T-helper 17 cell (primary cell): ENCODE measurements at places on chromosomes 12 and 14. TPM values are rescaled to one million over a fixed set of nuclear protein-coding genes. Genes with fewer than 3 reads are reported as not detected.

DNA sequence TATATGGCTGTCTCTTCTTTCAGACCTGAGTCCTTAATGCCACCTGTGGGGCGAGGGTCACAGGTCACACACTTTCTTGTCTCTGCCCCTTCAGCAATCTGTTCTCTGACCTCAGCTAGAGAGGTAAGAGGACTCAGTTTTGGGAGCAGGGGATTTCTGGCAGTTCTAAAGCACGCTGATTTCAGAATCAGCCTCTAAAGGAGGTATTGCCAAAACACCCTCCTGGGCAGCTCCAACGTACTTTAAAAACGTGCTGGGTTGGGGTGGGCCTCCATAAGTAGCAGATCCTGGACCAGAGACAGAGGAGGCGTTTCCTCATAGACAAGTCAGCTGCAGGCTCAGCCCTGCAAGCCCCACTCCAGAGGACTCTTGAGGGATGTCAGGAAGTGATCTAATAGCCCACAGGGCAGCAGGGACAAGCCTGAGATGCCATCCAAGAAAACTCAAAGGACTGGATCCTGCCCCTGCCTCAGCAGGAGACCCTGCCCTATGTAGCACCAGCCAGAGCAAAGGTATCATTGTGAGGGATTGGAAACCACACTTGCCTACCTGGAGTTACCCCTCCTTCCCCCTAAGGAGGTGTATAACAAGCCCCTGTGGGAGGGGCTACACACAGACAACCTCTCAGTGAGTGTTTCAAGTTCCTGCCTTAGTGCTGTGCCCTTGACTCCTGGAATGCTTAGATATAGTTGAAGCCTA is 8.5 kb downstream of the CTDSP2 start:
- H3K36me3 ChIP-seq = no peaks in the 10 kb centered on the region
- peaks cover 90% of the 10 kb centered on the region for H3K4me1 ChIP-seq
- H3K27ac ChIP-seq = peak overlapping the region; percentile 98
- DNase-seq = no peak

DNA sequence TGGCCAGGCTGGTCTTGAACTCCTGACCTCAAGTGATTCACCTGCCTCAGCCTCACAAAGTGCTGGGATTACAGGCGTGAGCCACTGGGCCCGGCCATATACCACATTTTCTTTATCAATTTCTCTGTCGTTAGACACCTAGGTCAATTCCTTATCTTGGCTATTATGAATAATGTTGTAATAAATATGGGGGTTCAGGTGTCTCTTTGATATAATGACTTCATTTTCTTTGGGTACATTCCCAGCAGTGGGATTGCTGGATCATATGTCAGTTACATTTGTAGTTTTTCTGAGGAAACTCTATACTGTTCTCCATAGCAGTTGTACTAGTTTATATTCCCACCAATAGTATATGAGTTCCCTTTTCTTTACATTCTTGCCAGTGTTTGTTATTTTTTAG is 67.8 kb upstream of the DDHD1 start:
- H3K27ac ChIP-seq = peak overlapping the region; percentile 67
- no peaks in the 10 kb centered on the region for H3K27me3 ChIP-seq
- no peaks in the 10 kb centered on the region for H3K36me3 ChIP-seq

DNA sequence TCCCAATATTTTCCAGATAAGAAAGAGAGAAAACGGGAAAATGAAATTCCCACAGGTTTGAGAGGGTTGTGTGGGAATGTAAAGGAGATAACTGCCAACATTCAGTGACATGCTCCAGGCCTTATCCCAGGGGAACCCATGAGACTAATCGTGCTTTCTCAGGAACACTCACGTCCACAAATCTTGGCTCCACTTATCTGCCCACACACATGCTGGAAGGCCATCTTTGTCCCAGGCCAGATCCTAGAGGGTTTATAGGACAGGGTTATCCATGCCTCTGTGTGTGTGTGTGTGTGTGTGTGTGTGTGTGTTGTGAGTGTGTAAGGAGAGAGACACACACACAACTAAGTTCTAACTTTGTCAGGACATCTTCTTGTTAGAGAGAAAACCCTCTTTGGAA is 182.2 kb upstream of the E2F7 start:
- no peaks in the 10 kb centered on the region for H3K27me3 ChIP-seq
- no peaks in the 10 kb centered on the region for H3K36me3 ChIP-seq
- no peaks in the 10 kb centered on the region for H3K4me1 ChIP-seq
- no peak overlapping the region for H3K27ac ChIP-seq

GRCh38 chr12:2689393-2689792 is 105.4 kb upstream of the FKBP4 start:
- peak overlapping the region; percentile 97 for H3K4me3 ChIP-seq
- H3K4me1 ChIP-seq = peaks cover 29% of the 10 kb centered on the region
- no peak overlapping the region for H3K27ac ChIP-seq
- peaks cover 2% of the 10 kb centered on the region for H3K27me3 ChIP-seq

- no peak for DNase-seq
- no peak overlapping the region for H3K4me3 ChIP-seq
- H3K36me3 ChIP-seq = peaks cover 2% of the 10 kb centered on the region
- H3K4me1 ChIP-seq = no peaks in the 10 kb centered on the region
- no peaks in the 10 kb centered on the region for H3K27me3 ChIP-seq
These were observed 330.4 kb downstream of the MED13L start for GRCh38 chr12:115946867-115947695.

- H3K27me3 ChIP-seq = peaks cover 35% of the 10 kb centered on the region
- DNase-seq = no peak
- H3K36me3 ChIP-seq = no peaks in the 10 kb centered on the region
These were observed 41.2 kb upstream of the C12orf75 start for GRCh38 chr12:105289114-105289904.

- no peaks in the 10 kb centered on the region for H3K4me1 ChIP-seq
- no peak for DNase-seq
- H3K27ac ChIP-seq = no peak overlapping the region
- no peak overlapping the region for H3K4me3 ChIP-seq
- peaks cover 14% of the 10 kb centered on the region for H3K27me3 ChIP-seq
These were observed 170.0 kb downstream of the KLHL28 start for GRCh38 chr14:44791730-44792129.

DNA sequence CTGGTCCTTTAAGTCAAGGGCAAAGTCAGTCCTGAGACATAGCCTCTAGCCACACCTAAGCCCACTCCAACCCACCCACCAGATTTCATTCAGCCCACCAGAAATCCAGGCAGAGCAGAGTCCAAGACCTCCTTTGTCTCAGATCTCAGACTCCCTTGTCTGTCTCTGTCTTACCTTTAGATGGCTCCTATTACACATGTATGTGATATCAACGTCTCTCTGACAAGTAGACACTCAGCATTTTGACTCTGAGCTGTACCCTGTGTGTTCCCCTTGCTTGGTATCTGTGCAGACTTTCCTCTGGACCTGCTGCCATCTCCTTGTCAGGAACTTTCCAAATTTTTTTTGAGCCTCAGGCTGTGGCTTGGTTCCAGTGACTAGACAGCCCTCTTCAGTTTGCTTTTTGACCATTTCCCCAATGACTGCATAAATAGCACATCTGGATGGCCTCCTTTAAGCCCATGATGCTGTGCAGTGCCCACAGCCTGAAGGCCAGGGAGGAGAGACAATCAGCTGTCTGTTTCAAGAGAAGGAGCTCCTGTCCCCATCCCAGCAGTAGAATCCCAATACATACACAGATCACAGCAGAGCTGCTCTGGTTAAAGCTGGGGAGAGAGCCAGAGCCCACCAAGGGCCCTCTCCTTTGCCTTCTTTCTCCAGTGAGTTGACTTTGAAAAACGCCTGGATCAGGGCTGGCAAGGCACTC is 7.0 kb downstream of the POU6F1 start:
- H3K27me3 ChIP-seq = no peaks in the 10 kb centered on the region
- peaks cover 8% of the 10 kb centered on the region for H3K4me1 ChIP-seq
- no peak for DNase-seq

GRCh38 chr12:73076760-73077159 is 804.6 kb downstream of the TRHDE start:
- H3K27ac ChIP-seq = no peak overlapping the region
- H3K4me3 ChIP-seq = no peak overlapping the region
- no peaks in the 10 kb centered on the region for H3K4me1 ChIP-seq
- H3K36me3 ChIP-seq = no peaks in the 10 kb centered on the region
- H3K27me3 ChIP-seq = no peaks in the 10 kb centered on the region
- DNase-seq = no peak

- peaks cover 2% of the 10 kb centered on the region for H3K36me3 ChIP-seq
- no peak overlapping the region for H3K27ac ChIP-seq
- DNase-seq = no peak
- H3K4me3 ChIP-seq = no peak overlapping the region
- peaks cover 9% of the 10 kb centered on the region for H3K4me1 ChIP-seq
These were observed 1.2 kb upstream of the ALDH1L2 start for GRCh38 chr12:105085501-105085900.

- no peak overlapping the region for H3K27ac ChIP-seq
- H3K4me3 ChIP-seq = no peak overlapping the region
- no peak for DNase-seq
- peaks cover 24% of the 10 kb centered on the region for H3K4me1 ChIP-seq
- H3K27me3 ChIP-seq = no peaks in the 10 kb centered on the region
- H3K36me3 ChIP-seq = no peaks in the 10 kb centered on the region
These were observed 6.1 kb downstream of the RAPGEF3 start for GRCh38 chr12:47752552-47752951.

DNA sequence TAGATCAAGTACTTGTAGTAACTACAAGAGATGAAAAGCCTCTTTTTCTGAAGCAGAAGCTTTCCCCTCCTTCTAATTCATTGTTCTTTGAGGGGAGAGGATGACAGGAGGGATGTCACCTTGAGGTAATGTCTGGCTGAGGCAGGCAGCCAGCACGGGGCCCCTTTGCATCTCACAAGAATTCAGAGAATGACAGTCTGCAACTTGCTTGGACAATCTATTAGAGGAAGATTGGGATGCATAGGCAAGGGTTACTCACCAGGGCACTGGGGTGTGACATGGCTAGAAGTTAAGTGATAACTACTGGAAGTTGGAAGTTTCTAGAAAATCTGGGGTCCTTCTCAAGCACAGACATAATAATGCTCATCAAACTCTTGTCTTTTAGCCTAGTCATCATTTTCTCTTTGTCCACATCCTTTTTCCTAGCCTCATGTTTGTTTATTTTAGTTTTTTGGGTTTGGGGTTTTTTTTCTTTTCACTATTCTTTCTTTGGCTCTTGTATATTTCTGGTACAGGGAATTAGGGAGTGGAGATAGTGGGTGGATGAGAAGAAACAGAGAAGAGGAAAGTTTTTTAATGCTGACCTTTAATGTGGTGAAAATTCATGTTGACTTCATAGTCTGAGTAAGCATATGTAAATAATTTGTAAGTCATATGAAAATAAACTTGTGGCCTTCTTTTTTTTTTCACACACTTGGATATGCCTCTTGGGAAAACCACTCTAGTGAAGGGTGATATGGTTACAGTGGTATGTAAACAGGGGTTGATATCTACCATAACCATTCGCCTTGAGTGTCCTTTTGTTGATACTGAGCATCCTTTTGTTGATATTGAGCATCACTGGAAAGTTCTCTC is 55.1 kb downstream of the TTLL5 start:
- no peak for DNase-seq
- H3K36me3 ChIP-seq = peaks cover 7% of the 10 kb centered on the region
- no peak overlapping the region for H3K27ac ChIP-seq
- H3K4me1 ChIP-seq = peaks cover 5% of the 10 kb centered on the region
- no peak overlapping the region for H3K4me3 ChIP-seq
- H3K27me3 ChIP-seq = no peaks in the 10 kb centered on the region

GRCh38 chr14:25009891-25010290 is 40.1 kb downstream of the STXBP6 start:
- no peak overlapping the region for H3K4me3 ChIP-seq
- DNase-seq = no peak
- no peaks in the 10 kb centered on the region for H3K4me1 ChIP-seq
- H3K36me3 ChIP-seq = no peaks in the 10 kb centered on the region
- H3K27me3 ChIP-seq = peaks cover 24% of the 10 kb centered on the region

- peaks cover 51% of the 10 kb centered on the region for H3K4me1 ChIP-seq
- no peak for DNase-seq
- peaks cover 23% of the 10 kb centered on the region for H3K36me3 ChIP-seq
- no peaks in the 10 kb centered on the region for H3K27me3 ChIP-seq
- H3K27ac ChIP-seq = peak overlapping the region; percentile 93
- no peak overlapping the region for H3K4me3 ChIP-seq
These were observed 7.9 kb downstream of the NACA start for GRCh38 chr12:56716933-56717880.

DNA sequence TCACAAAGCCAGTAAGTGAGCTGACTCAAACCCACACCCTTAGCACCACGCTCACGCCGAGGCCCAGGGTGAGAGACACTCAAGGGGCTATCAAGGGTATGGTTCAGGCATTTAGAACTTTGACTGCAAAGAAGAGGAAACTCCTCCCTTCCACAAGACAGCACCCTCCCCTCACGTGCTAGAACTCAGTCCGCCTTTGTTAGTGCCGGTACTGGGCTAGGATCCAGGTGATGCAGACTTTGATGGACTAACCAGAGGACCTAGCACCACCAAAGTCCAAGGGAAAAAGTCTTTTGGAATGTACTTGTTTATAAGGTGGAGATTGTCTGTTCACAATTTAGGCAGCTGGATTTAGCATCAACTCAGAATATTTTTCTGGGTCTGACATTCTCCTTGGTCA is 33.7 kb downstream of the VWF start:
- H3K4me3 ChIP-seq = no peak overlapping the region
- peaks cover 11% of the 10 kb centered on the region for H3K36me3 ChIP-seq
- peaks cover 3% of the 10 kb centered on the region for H3K4me1 ChIP-seq

- H3K36me3 ChIP-seq = peaks cover 6% of the 10 kb centered on the region
- H3K4me3 ChIP-seq = no peak overlapping the region
- peaks cover 36% of the 10 kb centered on the region for H3K27me3 ChIP-seq
- no peak overlapping the region for H3K27ac ChIP-seq
- DNase-seq = no peak
- peaks cover 15% of the 10 kb centered on the region for H3K4me1 ChIP-seq
These were observed 2.0 kb upstream of the RNASE8 start for GRCh38 chr14:21055432-21056117.

- no peak overlapping the region for H3K4me3 ChIP-seq
- peaks cover 4% of the 10 kb centered on the region for H3K27me3 ChIP-seq
- H3K27ac ChIP-seq = peak overlapping the region; percentile 75
- peaks cover 5% of the 10 kb centered on the region for H3K4me1 ChIP-seq
These were observed 116.2 kb upstream of the MAP1LC3B2 start for GRCh38 chr12:116442946-116443345.

GRCh38 chr12:31324845-31325523 is 966 bp downstream of the SINHCAF start:
- H3K27ac ChIP-seq = peak overlapping the region; percentile 99
- H3K36me3 ChIP-seq = peaks cover 5% of the 10 kb centered on the region
- DNase-seq = peak; percentile 13
- peaks cover 28% of the 10 kb centered on the region for H3K4me1 ChIP-seq
- no peaks in the 10 kb centered on the region for H3K27me3 ChIP-seq

Gene PGF
- not detected for total RNA-seq

Gene NTN4
- 7.6 TPM for total RNA-seq

Gene SERPINA9
- not detected for total RNA-seq

Gene SLCO1B1
- total RNA-seq = not detected

Gene RD3L
- total RNA-seq = 0.86 TPM

Gene HOXC13
- total RNA-seq = not detected

Gene TCL1B
- not detected for total RNA-seq

Gene SYCP3
- total RNA-seq = 0.29 TPM

Gene BBOF1
- total RNA-seq = 2.8 TPM

Gene ANO6
- total RNA-seq = 32.2 TPM

Gene APOF
- total RNA-seq = not detected
